Stimulated activated CD4-positive, alpha-beta T cell treated with anti-CD3 and anti-CD28 coated beads, Interleukin-1b, Interleukin-23, amount 100 ng/mL, for 1 hour (primary cell): ENCODE measurements at places on chromosomes 1 and 21.
A peak's percentile ranks its signal among the peaks of the same experiment; 100 is the strongest.

DNA sequence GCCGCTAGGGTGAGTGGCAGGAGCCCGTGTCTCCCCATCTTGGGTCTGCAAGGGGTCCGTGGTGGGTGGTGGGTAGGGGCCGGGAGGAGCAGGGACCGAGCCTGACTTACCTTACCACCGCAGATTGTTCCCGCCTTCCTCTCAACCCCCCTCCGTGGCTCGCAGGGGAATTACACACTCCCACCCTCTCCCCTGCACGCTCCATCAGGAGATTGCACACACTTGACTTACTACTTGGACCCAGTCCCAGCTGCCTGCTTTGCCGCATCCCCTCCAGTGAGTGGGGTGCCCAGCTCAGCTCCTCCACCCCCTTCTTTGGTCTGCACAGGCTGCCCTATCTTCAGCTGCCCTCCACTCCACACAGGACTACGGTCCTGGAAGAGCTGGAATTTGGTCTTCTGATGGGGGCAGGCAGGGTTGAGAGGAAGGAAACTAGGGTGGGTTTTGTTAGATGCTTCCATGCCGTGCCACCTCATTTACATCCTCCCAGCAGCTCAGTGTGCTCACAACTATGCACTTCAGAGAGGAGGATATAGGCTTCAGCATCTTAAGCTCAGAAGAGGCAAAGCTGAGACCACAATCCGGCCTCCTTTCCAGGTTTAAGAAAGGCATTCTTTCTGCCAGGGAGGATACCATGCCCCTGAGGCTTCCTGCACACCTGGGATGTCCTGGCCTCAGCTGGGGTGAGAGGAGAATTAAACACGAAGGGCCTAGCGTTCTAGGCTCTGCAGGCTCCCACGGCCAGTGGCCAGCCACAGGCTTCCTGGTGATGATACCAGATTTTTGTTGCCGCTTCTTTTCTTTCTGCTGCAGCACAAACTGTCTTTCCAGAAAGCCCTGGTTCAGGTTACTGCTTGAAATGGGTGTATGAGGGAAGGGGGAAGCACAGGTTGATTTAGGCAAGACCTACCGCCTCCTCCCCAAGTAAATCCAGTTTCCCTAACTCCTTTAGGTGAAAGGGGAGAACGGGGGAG, 2.3 kb downstream of the KCNC4 start:
- no peak for DNase-seq

DNA sequence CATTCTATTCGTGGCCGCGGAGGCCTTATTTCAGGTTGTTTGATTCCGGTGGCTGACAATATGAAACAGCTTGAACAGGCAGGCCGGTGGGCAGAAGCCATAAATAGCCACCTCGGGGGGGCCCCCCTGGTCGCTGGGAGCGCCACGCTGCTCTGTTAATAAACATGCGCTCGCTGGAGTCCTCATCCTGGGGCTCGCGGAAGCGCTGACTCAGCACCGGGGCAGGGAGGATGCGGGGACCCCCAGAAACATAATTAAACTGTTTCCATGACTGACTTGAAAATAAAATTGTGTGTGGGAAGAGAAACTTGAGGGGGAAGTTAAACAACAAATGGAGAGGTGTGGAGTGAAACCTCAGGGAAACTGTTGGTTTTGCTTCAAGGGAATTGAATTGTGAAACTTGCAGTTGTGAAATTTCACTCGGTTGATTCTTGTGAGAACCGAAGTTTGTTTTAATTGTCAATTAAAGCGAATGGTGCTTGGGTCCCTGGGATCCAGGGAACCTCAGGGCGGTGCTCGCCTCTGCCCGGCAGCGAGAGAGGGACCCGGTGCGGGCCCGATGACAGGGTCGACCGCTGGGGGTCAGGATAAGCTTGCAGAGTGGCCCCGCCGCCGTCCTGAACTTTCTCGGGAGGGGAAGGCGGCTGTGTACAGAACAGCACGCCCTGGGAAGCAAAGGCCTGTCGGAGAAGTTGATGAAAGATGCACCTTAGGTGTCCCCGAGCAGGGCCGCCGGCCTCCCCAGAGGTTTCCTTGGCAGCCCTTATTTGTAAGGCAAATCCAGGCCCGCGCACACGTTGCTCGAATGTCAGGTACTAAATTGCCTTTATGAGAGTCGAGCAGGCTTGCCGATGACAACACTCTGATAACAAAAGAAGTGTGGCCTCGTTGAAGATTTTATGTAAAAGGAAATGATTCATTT, 176.9 kb upstream of the LMO4 start:
- DNase-seq = no peak

- no peak for DNase-seq
These were observed 2.7 kb downstream of the THBS3 start for GRCh38 chr1:155205035-155205434.

GRCh38 chr1:76239470-76239918, 164.9 kb downstream of the ST6GALNAC3 start:
- no peak for DNase-seq

DNA sequence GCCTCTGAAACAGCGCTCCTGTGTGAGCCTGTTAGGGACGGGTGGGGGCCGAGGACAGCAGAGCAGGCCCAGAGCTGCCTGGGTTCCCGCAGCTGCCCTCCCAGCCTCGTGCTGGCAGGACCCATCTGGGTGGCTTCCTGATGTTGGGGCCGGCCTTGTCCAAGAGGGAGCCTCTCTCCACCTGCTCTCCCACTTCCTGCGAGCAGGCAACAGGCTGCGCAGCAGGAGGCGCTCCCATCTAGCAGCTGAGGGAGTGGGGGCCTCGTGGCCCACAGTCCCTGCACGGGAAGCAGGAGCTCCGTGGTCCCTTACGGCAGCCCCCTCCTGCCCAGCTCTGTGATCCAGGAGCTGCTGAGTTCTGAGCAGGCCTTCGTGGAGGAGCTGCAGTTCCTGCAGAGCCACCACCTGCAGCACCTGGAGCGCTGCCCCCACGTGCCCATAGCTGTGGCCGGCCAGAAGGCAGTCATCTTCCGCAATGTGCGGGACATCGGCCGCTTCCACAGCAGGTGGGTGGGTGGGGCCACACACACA, 68.0 kb downstream of the TRIM11 start:
- DNase-seq = no peak

DNA sequence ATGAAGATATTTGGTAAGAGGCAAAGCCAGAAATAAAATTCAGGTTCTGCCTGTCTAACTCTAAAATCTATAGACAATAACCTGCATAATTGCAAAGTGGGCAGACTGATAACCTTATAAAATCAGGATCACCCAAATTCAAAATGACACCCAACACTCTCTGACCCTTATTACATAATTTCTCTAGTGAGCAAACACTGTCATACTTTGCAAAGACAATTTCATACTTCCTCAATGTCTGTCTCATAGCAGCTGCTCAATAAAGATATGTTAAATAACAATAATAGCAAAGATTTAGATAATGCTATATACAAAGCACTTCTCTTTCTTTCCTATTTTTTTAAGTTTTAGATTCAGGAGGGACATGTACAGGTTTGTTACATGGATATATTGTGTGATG, 118.5 kb downstream of the UCHL5 start:
- no peak for DNase-seq

DNA sequence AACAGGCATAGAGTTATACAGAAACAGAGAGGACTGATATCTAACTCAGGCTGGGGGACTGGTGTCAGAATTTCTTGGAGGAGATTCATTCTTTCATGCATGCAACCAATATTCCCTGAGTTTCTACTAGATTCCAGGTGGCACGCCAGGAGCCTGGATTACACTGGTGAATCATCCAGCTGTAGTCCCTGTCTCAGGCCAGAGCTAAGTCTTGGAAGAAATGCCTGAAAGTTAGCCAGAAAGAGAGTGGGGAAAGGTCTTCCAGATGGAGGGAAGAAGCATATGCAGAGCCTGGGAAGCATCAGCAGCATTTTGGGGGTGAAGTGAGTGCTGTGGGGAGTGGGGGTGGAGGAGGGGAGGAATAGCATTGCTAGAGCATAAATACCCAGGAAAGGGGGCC, 239.1 kb downstream of the OMA1 start:
- DNase-seq = no peak

- DNase-seq = no peak
These were observed 41.0 kb downstream of the DEGS1 start for GRCh38 chr1:224223819-224224714.

DNA sequence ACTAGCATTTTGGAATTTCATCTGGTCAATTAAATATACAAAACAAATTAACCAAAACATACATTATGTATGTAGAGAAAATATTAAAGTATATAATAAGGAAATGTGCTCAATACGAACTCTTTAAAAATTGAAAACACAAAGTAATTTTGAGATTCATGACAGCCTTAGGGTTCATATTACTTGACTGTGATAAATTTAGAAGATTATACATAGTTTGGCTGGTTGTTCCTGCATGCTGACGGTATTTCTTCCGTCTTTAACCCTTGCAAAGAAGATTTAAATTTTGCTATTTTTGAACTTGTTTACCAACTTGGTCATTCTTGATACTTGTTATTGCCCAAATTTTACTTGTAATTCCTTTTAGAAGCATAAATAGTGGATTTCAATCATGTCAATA, 298.2 kb downstream of the NFIA start:
- DNase-seq = no peak

- DNase-seq = no peak
These were observed 34.3 kb upstream of the EDEM3 start for GRCh38 chr1:184788970-184789369.

DNA sequence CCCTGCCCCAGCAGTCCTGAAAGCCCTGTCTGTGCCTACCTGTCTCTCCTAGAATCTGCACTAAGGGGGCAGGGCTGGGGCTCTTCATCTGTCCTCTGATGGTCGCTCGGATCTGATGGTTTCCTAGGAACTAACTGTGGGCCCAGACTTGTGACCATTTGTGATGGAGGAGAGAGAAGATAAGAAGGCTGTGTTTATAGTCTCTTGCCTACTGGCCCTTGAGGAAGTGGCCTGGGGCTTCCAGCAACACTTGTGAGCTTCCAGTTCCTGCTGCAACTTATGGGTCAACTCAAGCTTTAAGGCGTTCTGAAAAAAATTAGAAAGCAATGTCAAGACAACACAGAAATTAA, 53.2 kb upstream of the SYNC start:
- no peak for DNase-seq

- no peak for DNase-seq
These were observed 117.7 kb upstream of the ETS2 start for GRCh38 chr21:38688068-38688467.

GRCh38 chr1:113978863-113979702, at the start of gene OLFML3:
Gene OLFML3, plus strand, starts transcription at chr1:113979474. Its CDS starts 43 bp downstream, at chr1:113979517.
- peak; percentile 22 for DNase-seq

DNA sequence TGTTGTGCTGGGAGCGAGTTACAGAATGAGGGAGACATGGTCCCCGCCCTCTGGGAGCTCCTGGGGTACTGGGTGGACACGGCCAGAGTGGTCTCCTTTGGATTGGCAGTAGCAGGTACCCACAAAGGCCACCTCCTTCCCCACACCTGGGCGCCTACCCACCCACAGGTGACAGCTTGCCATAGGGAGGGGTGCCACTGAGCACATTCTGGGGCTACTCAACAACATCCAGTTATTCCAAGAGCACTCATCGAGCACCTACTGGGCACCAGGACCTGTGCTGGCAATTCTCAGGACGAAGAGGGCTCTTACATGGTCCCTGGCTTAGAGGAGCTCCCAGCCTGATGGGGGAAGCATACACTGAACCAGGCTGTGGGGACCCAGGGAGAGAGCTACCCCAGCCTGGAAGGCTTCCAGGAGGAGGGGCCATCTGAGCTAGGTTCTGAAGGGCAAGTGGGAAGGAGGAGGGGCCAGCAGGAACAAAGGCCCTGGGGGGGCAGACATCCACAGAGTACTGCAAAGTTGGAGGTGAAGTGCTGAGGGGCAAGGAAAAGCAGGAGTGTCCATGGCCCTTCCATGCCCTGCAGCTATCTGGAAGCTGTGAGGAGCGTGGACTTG, 22.0 kb downstream of the MRPL37 start:
- no peak for DNase-seq

GRCh38 chr21:44969931-44970755, 30.3 kb downstream of the SLX9 start:
- no peak for DNase-seq

DNA sequence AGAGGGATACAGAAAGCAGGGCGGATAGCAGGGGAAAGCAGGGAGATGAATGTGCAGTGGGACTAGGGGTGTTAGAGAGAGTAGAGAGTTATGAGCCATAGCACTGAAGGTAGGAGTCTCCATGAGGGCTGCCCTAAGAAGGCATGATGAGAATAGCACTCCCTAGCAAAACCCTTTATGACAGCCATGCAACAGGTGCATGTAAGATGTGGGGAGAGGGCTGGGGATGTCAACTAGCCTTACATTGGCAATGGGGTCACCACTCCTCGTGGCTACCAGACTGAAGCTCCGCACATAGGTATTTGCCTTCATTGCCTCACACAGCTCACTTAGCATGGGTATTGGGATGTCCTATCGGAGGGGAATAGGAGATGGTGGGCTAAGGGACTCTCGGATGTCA, 4.6 kb downstream of the TMOD4 start:
- DNase-seq = no peak

GRCh38 chr1:27624467-27625178, 10.4 kb downstream of the FGR start:
- DNase-seq = no peak

DNA sequence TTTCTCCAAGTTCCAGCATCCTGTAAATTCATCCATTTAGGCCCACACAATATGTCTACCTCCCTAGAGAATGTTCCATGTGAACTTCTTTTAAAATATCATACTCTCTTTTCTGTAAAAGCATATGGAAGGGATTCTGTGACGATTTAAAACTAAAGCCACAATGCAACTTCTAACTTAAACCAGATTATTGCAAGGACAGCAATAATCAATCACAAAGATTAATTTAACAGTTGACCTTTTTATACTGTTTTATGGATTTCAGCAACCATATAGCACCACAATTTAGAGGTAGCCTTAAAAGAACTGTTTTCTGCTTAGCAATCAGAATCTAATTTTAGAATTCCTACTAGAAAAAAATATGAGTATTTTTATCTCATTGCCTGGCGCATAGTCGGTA, 58.3 kb downstream of the DSCAM start:
- DNase-seq = no peak

DNA sequence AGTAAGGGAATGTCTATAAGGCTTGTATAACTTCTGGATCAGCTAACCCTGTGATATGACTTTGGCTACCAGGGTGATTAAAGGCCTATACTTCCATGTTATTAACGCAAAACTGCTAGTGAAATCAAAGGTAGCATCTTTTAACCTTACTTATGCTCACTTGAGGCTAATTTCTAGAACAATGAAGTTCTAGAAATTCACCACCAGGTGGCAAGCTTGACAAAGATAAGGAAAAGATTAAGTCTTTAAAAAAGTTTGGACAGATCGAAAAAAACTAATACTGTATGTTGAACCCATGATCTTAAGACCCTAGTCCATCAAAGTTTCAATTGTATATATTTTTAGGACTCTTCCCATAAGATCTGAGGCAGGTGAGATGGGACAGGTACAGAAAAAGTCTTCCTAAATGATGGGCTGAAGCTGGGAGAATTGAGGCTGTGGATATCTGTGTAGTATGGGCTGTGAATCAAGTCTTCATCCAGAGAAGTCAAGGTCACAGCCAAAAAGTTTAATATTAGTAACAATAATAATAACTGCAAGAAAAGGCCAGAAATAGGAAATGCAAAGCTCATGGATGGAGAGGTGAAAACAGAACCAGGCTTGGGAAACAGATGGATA, 18.8 kb downstream of the KYAT3 start:
- DNase-seq = no peak

GRCh38 chr1:19949016-19949415, 25.6 kb upstream of the PLA2G2E start:
- no peak for DNase-seq
